Suppressor macrophage (primary cell): ENCODE measurements at places on chromosomes 2 and 18.

- no peak for DNase-seq
Observed at GRCh38 chr2:179037807-179038206, 12.1 kb downstream of the CCDC141 start.

DNA sequence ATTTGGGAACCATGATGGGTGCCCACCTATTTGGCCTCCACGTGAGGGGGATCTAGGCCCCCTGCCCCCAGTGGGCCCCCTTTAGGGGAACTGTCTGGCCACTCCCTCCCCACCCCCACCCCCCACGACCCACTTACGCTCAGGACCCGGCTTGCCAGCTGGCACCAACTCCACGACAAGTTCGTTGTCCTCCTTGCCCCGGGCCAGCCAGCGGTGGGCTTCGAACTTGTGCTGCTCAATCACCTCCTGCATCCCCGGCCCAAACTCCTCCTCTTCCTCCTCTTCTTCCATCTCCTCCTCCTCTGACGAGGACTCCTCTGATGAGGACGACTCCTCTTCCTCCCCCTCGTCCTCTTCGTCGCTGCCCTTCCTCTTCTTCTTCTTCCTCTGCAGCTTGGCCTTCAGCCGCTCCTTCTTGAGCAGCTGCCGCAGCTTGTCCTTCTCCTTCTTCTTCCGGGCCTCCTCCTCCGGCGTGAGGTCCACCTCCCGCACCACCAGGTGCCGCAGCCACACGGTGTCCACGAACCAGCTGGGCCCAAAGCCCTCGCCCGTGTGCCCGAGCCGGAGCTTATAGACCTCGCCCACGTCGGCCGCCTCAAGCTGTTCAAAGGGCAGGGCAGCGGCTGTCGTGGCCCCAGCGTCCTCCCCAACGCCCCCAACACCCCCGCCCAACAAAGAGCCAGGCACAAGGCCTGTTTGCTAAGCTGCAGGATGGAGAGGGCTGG is 96.9 kb downstream of the LOXHD1 start:
- no peak for DNase-seq

- no peak for DNase-seq
Observed at GRCh38 chr18:70154591-70155194, 50.8 kb downstream of the RTTN start.

GRCh38 chr2:28277466-28277865 is 115.2 kb upstream of the FOSL2 start:
- no peak for DNase-seq

DNA sequence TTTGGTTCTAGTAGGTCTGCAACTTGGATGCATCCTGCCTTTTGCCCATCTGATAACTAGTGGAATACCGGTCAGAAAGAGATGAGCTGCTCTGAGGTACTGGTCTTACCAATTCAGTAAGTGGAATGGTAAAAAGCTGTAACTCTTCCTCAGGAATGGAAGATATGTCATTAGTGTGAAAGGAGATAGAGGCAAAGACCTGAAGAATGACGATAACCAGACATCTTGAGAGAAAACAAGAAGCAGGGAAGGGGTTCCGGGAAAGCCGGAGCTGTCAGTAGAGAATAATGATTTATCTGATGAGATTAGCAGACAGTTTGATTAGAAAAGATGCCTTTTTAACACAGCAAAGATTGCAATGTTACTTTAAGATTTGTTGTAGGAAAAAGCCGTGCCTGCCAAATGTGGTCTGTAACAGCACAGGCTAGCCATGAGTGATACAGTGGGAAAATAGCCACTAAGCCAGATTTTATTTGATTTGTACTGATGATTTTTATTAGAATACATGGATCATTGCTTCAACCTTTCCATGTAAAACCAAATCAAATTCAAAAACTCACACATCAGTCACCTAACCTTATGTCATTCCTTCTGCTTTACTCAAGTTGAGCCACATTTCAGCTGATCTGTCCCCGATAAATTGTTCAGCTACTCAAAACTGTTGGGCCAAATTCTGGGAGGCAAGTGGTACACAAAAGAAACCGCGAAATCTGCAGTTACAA is 110.0 kb downstream of the TCF4 start:
- no peak for DNase-seq

GRCh38 chr2:217741381-217741955 is 261.3 kb downstream of the TNS1 start:
- no peak for DNase-seq

GRCh38 chr2:34604164-34604563 is 1005.1 kb upstream of the FAM98A start:
- no peak for DNase-seq

DNA sequence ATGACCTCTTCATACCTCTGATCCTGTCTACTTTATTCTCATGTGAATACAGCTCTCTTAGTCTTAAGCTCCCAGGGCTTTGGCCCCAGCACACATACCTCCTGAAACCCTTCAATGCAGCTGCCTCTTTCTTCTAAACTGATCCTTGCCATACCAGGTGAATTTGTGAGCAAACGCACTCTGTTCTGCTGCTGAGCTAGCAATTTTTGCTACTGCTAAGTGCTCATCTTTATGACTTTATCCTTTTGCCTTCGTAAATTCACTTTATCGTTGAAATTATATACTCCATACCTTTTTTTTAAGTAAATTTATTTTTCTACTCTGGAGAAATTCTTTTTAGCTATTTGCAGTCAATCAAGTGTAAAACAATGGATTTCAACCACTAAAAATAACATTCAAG is 287.7 kb downstream of the CMPK2 start:
- no peak for DNase-seq

GRCh38 chr2:240506406-240507059 is 51.3 kb downstream of the ANKMY1 start:
- DNase-seq = no peak

GRCh38 chr2:208042041-208042440 is 16.7 kb upstream of the PLEKHM3 start:
- no peak for DNase-seq

GRCh38 chr2:151032741-151033191 is 228.9 kb downstream of the RBM43 start:
- DNase-seq = no peak

- no peak for DNase-seq
Observed at GRCh38 chr2:238598802-238599530, 172.2 kb downstream of the ASB1 start.

DNA sequence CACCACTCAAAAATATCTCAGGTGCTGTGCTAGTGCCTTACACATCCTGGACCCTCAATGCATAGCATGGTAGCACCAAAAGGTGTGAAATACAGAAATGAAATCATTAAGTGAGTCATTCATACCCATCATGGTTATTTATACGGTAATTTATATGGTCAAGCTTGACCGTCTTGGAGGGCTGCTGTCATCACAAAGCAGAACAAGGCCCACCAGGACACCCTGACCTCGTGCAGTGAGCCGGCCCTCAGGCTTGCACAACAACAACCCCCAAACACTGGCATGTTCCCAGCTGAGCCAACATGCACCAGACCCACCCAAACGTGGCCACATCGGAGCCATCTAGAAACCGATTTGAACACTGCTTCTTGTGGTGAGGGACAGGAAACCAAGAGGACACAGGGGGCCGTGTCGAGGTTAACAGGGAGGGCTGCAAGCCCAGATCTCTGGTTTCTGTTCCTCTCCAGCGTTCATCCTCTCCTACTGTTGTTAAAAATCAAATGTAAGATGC is 378.5 kb upstream of the ID2 start:
- DNase-seq = peak; percentile 90

DNA sequence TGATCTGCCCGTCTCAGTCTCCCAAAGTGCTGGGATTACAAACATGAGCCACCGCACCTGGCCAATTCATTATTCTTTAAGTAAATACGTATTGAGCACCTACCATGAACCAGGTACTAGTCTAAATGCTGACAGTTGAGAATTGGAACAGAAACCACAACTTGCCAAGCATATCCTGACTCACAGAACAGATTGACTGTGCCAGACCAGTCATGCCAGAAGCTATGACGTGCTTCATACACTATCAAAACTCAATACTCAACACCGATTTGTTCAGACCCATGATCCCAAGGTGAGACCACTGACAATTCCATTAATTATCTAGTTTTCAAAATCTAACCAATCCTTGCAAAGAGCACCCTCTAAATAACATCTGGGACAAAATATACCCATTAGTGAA is 148.6 kb downstream of the B3GNT2 start:
- DNase-seq = no peak

GRCh38 chr2:207896525-207897285 is 127.0 kb upstream of the FZD5 start:
- no peak for DNase-seq

DNA sequence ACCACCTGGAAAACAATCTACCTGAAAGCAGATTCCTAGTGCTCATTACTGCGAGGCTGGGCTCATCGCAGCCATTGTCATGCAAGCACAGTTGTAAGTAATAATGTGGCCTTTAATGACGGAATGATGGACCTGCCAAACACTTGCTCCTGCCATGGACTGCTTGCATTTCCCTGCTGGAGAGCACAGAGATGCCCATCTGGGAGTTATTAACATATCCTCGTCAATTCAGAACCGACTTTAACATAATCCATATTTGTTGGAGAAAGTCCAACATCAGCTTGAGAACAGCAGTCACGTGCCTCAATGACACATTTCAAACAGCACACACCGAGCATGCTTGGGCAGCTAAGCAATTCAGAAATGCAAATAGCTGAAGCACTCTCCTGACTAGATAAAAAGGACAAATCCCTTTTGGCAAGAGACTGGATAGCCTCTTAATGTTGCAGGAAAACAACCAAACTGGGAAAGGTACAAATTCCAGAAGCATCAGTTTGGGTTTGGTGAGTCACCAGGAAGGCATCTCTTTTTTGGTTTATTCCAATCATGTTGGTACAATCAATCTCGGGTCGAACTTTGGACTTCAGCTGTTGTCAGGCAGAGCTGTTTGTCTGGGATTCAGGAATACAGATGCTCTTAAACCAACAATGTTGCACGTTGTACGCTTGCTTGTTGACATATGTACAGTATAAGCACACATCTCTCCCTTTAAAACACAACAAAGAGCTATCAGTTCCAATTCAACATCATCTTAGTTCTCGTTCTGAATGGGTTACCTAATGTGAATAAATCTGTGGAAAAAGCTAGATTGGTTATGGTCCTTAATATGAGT is 395.8 kb downstream of the LNPK start:
- no peak for DNase-seq

DNA sequence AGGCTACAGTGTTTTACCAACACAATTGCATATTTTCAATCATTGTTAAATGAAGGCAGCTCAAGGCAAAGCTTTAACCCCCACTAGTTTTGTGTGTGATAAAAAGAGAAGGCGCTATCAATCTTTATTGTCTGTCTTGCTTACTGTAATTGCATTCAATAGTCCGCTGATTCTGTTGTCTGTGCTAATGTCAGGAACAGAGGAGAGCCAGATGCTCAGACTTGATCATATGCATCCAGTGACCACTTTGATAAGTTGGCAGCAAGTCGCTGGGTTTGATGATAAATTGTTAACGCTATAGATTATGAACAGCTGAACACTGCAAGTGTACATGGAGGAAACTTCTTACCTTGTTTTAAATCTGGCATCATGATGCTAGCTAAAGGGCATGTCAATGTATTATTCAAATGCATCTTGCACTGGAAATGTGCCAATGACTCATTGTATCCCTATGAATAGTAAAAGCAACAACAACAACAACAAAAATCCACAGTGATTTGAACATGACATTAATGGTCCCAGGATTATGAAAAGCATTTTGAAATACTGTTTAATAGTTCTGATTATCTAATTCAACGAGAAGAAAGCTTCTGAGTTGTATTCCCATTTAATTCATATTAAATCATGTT is 423.5 kb upstream of the FANCL start:
- DNase-seq = no peak

- DNase-seq = no peak
Observed at GRCh38 chr2:110741491-110741980, 9.2 kb downstream of the ACOXL start.

DNA sequence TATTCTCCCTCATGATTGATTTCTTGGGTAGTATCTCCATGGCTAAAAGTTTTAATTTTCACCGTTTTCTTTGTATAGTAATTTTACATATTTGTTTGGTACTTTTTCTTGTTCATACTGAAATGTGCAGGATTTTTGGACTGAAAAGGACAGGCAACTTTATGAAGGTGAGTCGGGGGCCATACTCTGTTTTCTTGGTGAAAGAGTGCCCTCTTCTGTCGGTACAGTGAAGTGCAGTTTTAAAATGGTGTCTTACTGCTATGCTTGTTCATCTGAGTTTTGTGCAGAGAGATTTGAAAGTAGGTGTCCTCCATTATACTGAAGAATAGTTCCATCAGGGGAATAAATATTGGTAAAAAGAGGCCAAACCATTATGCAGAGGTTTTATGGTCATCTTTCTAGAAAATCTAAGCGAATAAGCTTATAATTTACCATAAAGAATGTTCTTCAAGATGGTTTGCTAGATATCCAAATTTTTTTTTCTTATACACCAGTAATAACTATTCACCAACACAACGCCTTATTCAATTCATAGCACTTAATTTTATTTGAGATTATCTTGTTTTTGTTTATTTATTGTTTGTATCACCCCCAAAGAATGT is 8.7 kb upstream of the SERPINB13 start:
- peak; percentile 57 for DNase-seq

DNA sequence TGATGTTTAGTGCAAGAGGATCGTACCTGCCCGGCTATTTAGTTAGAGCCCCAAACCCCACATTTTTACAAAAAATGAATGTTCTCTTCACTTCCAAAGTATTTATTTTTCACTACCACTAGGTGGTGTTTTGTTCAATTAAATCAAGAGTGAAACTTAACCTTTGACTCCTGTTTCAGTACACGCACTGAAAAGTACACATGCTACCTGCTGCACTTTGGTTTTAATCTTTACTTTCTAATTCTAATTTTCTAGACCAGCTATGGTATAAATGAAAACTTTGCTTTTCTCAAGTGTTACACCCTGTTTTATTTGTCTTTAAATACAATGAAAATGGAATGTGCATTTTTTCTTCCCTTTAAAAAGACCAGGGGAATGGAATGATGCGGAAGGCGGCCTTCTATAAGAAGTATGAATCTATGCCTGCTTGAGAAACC is 31.4 kb upstream of the CHN1 start:
- DNase-seq = no peak

GRCh38 chr18:24231773-24232735 is 93.2 kb downstream of the CABYR start:
- peak; percentile 5 for DNase-seq

- DNase-seq = no peak
Observed at GRCh38 chr18:61569176-61569892, 236.1 kb downstream of the CDH20 start.
